ENCODE measurements at places on chromosomes 2 and 18. TPM values are rescaled to one million over a fixed set of nuclear protein-coding genes. Genes with fewer than 3 reads are reported as not detected.

- no peak for DNase-seq
Observed at GRCh38 chr2:98027538-98027937, 31.8 kb upstream of the TMEM131 start.

MSTN gene
- polyA plus RNA-seq, result 0.34 TPM

GRCh38 chr18:59560556-59560955 lies 136.7 kb downstream of the CCBE1 start:
- DNase-seq, result no peak

NOP58 gene
- polyA plus RNA-seq, result 38.6 TPM

TMEM37 gene
- 221 TPM for polyA plus RNA-seq

DNA sequence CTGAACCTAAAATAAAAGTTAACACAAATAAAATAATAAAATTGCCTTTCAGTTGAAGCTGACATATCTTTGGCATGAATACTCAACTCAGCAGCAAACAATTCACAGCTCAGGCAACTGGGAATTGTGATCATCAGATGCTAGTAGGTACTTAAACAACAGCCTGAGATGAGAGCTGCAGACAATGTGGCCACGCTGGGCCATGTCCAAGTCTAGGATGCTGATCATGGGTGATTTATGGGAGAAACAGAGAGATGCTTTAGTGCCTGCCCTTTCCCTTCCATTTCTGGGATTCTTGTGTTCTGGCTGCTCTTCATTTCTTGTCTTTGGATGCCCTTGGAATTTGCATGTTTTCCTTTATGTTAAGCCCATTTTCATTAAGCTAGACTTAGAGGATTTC lies 212.4 kb upstream of the CWC22 start:
- no peak for DNase-seq

Data from kidney (tissue), 22 donors.